ENCODE measurements at places on chromosomes 5 and 9. TPM values are rescaled to one million over a fixed set of nuclear protein-coding genes. Genes with fewer than 3 reads are reported as not detected.

DNA sequence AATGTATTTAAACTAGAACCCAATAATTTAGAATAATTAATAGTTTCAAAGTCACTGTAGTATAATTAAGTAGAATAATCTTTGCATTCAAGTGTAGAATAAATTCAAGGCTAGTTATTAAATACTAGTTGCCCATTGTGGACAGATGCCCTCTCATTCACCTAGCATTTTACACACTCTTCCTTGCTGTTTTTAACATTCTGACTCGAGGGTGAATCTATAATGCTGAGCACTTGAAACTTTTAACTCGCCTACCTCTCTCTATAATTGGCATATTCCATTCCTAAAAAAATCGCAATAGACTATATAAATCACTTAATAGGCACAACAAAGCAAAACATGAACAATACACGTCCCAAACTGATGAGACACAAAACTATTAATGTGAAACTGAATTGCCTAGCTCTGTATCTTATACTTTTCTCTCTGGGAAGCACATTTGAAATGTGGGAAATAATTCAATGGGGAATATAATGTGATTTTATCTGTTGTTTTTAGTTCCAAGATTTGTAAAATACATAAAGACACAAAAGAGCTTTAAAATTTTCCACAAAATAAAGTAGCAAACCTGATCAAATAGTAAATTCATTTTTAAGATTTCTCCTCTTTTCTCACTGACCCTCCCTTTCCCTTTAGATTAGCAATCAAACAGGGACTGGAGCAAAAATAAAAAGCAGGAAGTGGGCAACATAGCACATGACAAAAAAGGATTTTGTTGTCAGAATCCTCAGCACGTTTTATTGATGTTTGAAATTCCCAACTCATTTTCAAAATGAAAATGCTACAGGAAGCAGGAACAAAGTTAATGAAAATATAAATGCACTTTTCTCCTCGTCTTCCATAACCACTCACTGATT lies 295.6 kb downstream of the PDE4D start:
- DNase-seq: no peak

DNA sequence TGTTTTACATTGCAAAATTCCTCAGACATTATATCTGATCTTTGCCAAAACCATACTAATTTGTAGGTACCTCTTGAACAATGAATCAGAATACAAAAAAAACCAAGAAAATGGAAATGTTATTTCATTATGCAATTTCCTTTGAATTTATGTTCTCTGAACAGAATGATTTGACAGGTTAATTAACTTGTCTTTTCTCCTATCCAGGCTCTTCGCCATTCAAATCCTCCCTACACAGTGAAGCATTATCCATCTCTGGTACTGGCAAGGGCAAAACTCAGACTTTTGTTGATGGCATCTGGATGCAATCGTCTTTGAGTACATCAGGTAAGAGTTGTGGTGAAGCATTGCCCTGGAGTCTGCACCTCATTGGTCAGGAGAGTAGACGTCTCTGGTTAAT lies 655.7 kb upstream of the ITGA1 start:
- DNase-seq: no peak

- peak; percentile 20 for DNase-seq
Measured at GRCh38 chr5:76855961-76856360, 6.1 kb downstream of the S100Z start.

DNA sequence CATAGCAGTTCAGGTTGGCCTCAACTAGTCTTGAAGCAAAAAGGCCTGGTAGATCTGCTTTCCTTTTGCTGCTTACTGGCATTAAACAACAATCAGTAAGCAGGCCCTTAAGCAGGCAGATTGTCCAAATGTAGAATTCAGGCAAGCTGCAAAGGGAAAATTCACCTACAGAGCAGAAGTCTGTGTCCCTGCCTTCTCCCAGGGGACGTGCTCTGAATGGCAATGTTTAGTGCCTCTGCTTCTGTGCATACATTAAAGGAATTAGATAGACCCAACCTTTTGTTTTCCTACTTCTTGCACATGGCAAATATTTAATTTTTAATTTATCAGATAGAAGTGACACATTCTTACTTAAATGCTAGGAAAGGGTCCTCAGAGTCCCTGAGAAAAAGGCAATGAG lies 328.8 kb upstream of the PIK3R1 start:
- DNase-seq: no peak

DNA sequence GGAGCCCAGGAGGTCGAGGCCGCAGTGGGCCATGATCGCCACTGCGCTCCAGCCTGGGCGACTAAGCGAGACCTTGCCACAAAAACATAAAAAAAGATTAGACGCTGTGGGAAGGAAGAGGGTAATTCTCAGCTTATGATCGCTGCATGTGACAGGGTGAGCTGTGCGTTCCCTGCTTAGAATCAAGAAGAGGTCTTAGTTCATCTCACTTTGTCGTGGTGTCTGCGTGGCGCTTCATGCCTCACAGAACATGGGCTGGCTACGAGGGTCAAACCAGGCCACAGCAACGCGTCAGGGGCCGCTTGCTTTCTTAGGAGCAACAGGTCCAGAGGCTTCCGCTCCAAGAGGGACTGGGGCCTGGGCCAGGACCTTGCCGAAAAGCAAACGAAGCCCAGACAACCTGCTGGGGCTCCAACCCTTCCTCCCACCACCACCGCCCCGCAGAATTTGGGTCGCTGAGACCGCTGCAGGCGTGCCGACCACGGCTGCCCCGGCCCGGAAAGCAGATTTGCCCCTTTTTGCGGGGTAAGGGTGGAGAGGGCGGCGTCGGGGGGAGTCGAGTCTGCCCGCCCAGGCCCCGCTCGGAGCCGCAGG lies 10.0 kb upstream of the GRIN1 start:
- peak; percentile 40 for DNase-seq

GRCh38 chr9:22005702-22006606 lies 3.2 kb downstream of the CDKN2B start:
- DNase-seq: no peak

DNA sequence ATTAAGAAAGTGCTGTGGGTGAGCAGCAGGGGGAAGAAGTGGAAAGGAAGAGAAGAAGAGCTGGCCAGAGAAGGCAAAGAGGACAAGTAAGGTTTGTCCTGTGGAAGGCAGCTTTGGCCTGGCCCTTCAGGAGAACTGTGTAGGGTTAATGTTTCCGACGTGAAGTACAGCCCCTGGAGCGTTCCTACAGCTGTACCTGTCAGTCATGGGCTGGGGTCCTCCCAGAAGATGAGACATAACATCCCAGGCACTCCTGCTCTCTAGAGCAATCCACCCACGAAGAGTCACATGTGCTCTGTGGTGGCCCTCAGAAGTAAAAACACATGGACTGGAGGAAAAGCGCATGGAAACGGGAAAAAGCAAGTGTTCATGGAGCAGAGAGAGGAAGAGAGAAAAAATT lies 237.4 kb downstream of the CAAP1 start:
- no peak for DNase-seq

DNA sequence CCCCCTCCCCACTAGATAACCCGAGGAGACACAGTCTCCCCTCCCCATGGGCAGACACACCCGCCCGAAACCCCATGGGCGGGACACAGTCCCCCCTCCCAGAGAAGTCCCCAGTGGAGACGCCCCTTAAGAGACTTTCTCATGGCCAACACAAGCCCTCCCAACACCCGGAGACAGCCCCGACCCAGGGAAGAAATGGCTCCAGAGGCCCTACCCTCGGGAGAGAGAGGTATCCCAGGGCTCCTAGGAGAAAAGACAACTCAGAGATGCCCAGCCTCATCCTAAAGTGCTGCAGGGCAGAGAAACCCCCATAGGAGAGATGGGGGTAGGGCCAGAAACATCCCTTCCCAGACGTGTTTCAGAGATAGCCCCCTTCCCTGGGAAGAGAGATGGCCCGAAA lies 27.4 kb downstream of the PCDH1 start:
- no peak for DNase-seq

- no peak for DNase-seq
Measured at GRCh38 chr5:69099302-69099701, 5.5 kb downstream of the SLC30A5 start.

- DNase-seq: no peak
Measured at GRCh38 chr9:14936491-14936890, 26.3 kb upstream of the FREM1 start.

- DNase-seq: no peak
Measured at GRCh38 chr5:143376911-143377813, 26.3 kb downstream of the NR3C1 start.

DNA sequence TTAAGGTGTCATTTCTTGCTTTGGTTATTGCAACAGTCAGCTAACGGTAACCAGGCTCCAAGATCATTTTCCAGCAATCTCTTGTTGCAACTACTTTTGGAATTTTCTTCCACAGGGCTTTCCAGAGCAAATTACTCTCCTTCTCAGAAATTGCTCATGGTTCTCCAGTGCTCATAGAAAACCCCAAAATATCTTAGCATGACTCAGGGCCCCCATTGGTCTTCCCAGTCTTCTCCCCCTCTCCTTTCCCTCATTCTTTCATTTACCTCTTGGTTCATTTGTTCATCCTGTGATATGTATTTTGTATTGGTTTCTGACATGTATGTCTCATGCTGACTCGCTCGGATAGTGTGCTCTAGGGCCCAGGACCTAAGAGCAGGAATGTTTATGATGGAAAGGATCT lies 35.6 kb downstream of the WWC1 start:
- no peak for DNase-seq

GRCh38 chr5:80275347-80275746 lies 19.5 kb upstream of the SERINC5 start:
- no peak for DNase-seq

- DNase-seq: no peak
Measured at GRCh38 chr5:160473681-160474080, 52.0 kb downstream of the PTTG1 start.

DNA sequence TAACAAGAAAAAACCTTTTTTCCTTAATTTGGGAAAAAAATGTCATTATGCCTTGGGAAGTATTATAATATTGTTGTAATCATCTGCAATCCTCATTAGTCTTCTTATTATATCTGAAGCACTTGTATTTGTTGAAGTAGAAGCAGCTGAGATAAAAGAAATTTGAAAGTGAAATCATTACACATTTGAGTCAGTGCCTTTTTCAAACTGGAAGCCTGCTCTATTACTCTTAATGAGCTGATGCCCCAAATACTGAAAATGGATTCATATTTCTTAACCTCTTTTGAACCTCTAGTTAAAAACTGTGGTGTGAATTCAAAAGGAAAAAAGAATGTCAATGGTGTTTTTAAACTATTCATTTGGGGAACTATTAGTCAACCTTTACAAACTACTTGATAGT lies 1027.7 kb downstream of the NR2F1-AS1 start:
- no peak for DNase-seq

- DNase-seq: no peak
Measured at GRCh38 chr9:88736136-88736637, 201.2 kb downstream of the NXNL2 start.

DNA sequence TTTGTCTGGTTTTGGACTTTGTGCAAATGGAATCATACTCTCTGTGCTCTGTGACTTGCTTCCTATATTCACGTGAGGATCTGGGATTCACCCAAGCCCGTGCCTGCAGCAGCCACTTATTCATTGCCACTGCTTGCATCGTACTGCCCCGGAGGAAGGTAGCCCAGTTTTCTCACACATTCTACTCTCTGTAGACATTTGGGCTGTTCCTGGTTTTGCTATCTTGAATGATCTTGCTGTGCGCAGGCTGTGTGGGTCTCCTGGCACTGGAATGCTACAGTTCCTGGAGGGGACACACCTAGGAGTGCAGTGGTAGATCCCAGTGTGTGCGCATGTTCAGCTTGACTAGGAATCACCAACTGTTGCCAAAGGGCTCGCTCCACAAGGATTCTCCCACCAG lies 99.2 kb upstream of the BOD1 start:
- no peak for DNase-seq

GRCh38 chr5:168295574-168296201 lies 4.2 kb downstream of the WWC1 start:
- peak; percentile 80 for DNase-seq

DNA sequence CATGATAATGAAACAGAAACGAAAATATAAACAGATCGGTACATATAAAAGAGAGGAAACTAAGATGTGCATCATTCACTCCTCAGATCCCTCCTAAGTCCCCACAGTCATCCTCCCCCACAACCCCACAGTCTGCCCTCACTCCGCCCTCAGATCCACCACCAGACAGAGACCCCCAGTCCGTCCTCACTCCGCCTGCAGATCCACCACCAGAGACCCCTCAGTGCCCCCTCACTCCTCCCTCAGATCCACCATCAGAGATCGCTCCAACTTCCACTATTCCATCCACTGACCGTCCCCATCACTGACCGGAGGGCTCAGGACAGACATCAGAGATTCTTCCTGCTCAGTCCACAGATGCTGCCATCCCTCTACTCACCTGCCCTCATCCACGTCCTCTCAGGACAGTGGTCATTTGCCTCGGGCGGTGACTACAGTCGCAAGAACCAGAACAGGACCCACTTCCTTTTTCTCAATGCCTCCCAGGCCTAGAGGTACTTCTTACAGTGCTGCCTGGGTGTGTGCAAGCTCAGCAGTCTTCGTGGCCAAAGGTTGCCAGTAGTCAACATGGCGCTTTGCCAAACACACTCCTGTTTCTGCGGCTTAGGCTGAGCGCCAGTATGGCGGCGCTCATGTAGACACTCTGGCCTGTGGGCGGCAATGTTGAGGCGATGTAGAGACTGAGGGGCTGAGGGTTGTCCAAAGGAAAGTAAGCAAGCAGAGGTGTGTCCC lies 8.3 kb upstream of the SPATA31C1 start:
- peak; percentile 82 for DNase-seq

- no peak for DNase-seq
Measured at GRCh38 chr9:5552301-5552700, 42.0 kb downstream of the PDCD1LG2 start.

DNA sequence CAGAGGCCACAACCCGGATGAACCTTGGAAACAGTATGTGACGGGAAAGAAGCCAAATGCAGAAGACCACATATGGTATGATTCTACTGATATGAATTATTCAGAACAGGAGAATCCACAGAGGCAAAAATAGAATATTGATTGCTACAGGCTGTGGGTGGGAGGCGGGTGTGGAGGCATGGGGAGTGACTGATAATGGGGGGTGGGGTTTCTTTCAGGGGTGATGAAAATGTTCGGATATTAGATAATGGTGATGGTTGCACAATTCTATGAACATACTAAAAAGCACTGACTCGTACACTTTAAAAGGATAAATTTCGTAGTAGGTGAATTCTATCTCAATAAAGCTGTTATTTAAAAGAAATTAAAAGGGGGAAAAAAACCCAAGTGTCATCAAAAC lies 10.7 kb downstream of the IL4 start:
- DNase-seq: no peak

DNA sequence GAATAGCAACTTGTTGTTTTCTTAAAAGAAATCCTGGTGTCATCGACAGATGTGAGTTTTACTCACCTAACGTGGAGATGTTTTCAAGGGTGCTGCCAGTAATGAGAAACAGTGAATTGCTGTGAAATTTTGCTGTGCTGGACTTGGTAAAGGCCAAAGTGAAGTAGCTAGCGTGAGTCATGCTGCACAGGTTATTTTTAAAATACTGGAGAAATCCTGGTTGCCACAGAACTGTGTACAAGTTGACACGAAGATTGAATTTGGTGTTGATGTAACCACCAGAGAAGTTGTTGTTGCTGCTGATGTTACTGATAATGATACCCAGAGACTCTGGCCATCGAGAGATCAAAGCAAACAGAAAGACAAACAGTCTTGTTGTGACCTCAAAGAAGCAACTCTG lies 187.9 kb upstream of the NFIL3 start:
- DNase-seq: no peak

- DNase-seq: no peak
Measured at GRCh38 chr5:140424135-140424534, 22.5 kb downstream of the ANKHD1 start.

The HMCN2 gene
- 0.67 TPM for total RNA-seq

The INSL6 gene
- 0.23 TPM for total RNA-seq

The MARCOL gene
- not detected for total RNA-seq

The ABO gene
- total RNA-seq: 7.6 TPM

The OBP2B gene
- not detected for total RNA-seq

The CD14 gene
- 8.2 TPM for total RNA-seq

The PKN3 gene
- 2.9 TPM for total RNA-seq

The CBY3 gene
- not detected for total RNA-seq

The PARP8 gene
- 12.6 TPM for total RNA-seq

The LCN1 gene
- not detected for total RNA-seq
